ENCODE measurements at places on chromosomes 11 and 22. TPM values are rescaled to one million over a fixed set of nuclear protein-coding genes. Genes with fewer than 3 reads are reported as not detected.

Gene RBMXL2
- not detected for total RNA-seq

Gene FERMT3
- total RNA-seq, result 26.2 TPM

Gene PRSS23
- 78.5 TPM for total RNA-seq

Gene RASD2
- total RNA-seq, result 6.6 TPM

Gene JAML
- total RNA-seq, result 6.1 TPM

Gene PDGFB
- 9.6 TPM for total RNA-seq

Gene KDM4E
- not detected for total RNA-seq

Gene INPP5J
- total RNA-seq, result 1.1 TPM

Gene TBX1
- total RNA-seq, result 3.1 TPM

Gene HORMAD2
- total RNA-seq, result not detected

Gene APOL2
- total RNA-seq, result 26.8 TPM

Gene OR5T3
- not detected for total RNA-seq

Gene RASGRP2
- total RNA-seq, result 26.7 TPM

Gene DDTL
- total RNA-seq, result 2.0 TPM

Gene SAA4
- not detected for total RNA-seq

Gene DAGLA
- total RNA-seq, result 4.2 TPM

Gene CCDC87
- total RNA-seq, result not detected

Gene DEFB108B
- not detected for total RNA-seq

Gene MAP6
- total RNA-seq, result 24.9 TPM

Gene SLN
- not detected for total RNA-seq

Gene SLC7A4
- total RNA-seq, result 0.71 TPM

Gene GLB1L2
- 30.8 TPM for total RNA-seq

Gene TSPAN32
- 0.81 TPM for total RNA-seq

Gene MMP1
- not detected for total RNA-seq

Gene RIMBP3C
- not detected for total RNA-seq
